ENCODE measurements at places on chromosomes 7 and 10. TPM values are rescaled to one million over a fixed set of nuclear protein-coding genes. Genes with fewer than 3 reads are reported as not detected.

The LRRN3 gene
- total RNA-seq: 0.30 TPM

The FERD3L gene
- not detected for total RNA-seq

The HOXA3 gene
- 4.7 TPM for total RNA-seq

The PAX4 gene
- not detected for total RNA-seq

The STMP1 gene
- total RNA-seq: 23.9 TPM

DNA sequence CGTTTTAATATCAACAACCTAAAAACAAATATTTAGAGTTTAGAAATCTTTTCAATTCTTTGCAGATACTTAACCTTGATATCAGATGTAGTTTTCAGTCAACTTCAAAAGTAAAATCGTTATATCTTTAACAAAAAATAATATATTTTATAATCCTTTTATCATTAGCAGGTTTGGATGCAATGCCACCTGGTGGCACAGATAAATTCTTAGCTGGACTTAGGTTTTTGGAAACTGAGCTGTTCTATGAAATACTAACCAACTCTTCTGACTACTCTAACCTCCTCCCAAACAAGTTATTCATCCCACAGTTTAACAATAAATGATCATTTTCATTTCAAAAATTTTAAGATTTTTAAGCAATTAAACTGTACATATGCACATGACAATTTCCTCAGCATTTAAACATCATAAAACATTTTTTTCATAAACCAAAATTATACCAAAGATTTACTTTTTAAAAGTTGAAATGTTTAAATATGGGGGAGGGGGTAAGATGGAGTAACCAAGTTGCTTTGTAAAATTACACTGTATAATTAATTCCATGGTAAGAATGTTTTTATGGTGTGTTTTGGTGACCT is 56.9 kb downstream of the HIBADH start:
- no peak overlapping the region for H3K4me3 ChIP-seq
- H3K36me3 ChIP-seq: no peaks in the 10 kb centered on the region
- no peak for DNase-seq
- H3K4me1 ChIP-seq: peaks cover 8% of the 10 kb centered on the region
- H3K27ac ChIP-seq: no peak overlapping the region
- no peaks in the 10 kb centered on the region for H3K27me3 ChIP-seq

DNA sequence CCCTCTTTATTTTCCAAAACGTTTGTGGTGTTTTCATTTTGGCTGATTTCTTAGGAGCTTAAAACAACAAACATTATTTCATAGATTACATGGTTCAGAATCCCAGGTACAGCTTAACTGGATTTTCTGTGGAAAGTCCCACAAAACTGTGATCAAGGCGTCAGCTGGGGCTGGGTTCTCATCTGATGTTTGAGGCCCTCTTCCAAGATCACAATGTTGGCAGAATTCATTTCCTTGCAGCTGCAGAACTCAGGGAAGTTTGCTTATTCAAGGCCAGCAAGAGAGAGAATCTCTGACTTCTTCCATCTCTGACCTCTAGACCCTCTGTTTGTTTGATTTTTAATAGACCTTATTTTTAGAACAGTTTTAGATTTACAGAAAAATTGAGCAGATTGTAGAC is 108.4 kb upstream of the AGK start:
- no peaks in the 10 kb centered on the region for H3K36me3 ChIP-seq
- no peak overlapping the region for H3K27ac ChIP-seq
- no peak for DNase-seq
- H3K27me3 ChIP-seq: no peaks in the 10 kb centered on the region

GRCh38 chr7:69657985-69658384 is 59.7 kb downstream of the AUTS2 start:
- no peak overlapping the region for H3K27ac ChIP-seq
- DNase-seq: no peak
- H3K36me3 ChIP-seq: no peaks in the 10 kb centered on the region
- H3K4me3 ChIP-seq: no peak overlapping the region
- H3K4me1 ChIP-seq: peaks cover 21% of the 10 kb centered on the region

DNA sequence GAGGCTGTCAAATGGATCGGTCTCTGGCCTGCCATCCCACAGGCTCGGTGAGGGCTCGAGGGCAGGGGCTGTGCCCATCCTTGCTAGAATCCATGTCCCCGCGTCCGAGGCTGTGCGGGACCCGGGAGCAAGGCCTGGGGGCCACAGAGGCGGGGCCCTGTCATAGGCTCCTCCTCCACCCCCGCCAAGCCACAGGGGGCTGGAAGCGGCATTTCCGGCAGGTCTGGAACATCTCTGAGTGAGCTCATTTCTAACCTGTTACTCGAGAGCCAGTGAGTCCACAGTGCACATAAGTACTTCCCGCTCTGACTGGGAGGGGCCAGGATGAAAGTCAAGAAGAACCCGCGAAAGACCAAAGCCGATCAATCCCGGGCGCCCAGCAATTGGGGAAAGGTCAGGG is 57.6 kb downstream of the NKX6-2 start:
- H3K27me3 ChIP-seq: no peaks in the 10 kb centered on the region
- no peak overlapping the region for H3K4me3 ChIP-seq
- H3K4me1 ChIP-seq: no peaks in the 10 kb centered on the region
- no peaks in the 10 kb centered on the region for H3K36me3 ChIP-seq
- no peak for DNase-seq

- DNase-seq: no peak
- H3K27ac ChIP-seq: no peak overlapping the region
- no peaks in the 10 kb centered on the region for H3K36me3 ChIP-seq
- no peaks in the 10 kb centered on the region for H3K4me1 ChIP-seq
- H3K4me3 ChIP-seq: no peak overlapping the region
- peaks cover 3% of the 10 kb centered on the region for H3K27me3 ChIP-seq
Measured at GRCh38 chr7:103551016-103551415, 105.0 kb upstream of the SLC26A5 start.

DNA sequence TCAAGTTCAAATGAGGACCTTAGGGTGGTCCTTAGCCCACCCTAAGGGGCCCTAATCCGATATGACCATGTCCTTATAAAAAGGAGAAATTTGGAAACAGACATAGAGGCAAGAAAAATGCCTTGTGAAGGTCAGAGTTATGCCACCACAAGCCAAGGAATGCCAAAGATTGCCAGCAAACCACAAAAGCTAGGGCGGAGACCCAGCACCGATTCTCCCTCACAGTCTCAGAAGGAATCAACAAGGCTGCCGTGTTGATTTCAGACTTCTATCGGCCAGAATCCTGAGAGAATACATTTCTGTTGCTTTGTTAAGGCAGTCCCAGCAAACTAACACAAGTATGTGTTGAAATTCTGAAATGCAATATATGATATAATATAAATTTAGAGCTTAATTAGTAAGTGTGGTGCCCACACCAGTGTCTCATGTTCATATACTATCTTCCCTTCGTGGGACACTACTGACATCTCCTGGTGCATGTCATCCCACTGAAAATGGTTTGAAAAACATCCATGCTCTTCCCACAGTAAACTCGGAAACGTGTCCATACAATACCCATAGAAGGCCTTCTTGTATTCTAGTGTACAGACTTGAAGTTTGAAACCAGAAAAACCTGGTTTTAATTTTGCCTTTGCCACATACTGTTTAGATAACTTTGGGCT is 349.0 kb downstream of the TNS3 start:
- H3K4me3 ChIP-seq: no peak overlapping the region
- no peaks in the 10 kb centered on the region for H3K36me3 ChIP-seq
- H3K27ac ChIP-seq: no peak overlapping the region
- H3K4me1 ChIP-seq: peaks cover 4% of the 10 kb centered on the region
- DNase-seq: no peak

- H3K27me3 ChIP-seq: no peaks in the 10 kb centered on the region
- no peaks in the 10 kb centered on the region for H3K4me1 ChIP-seq
- H3K36me3 ChIP-seq: no peaks in the 10 kb centered on the region
Measured at GRCh38 chr10:26311383-26311940, 94.9 kb downstream of the GAD2 start.

DNA sequence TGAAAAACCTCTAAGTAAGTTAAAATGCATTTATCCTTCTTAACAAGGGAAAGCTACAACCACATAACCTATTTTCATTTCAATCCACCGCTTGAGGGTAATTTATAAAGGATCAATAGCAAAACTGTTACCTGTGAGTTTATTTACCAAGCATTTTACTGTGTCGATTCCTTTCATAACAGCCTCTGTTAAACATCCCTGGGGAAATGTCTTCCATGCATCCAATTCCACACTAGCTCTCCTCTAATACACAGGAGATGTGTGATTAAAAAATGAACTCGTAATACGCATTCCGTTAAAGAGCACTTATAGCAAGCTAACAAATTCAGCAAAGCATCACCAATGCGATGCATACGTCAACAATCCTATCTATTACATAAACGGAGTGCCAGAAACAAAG is 185.7 kb downstream of the SFMBT2 start:
- no peak overlapping the region for H3K27ac ChIP-seq
- no peak overlapping the region for H3K4me3 ChIP-seq
- no peaks in the 10 kb centered on the region for H3K27me3 ChIP-seq
- no peak for DNase-seq

GRCh38 chr10:116073510-116073909 is 199.5 kb downstream of the GFRA1 start:
- H3K4me3 ChIP-seq: no peak overlapping the region
- H3K27ac ChIP-seq: no peak overlapping the region
- H3K4me1 ChIP-seq: no peaks in the 10 kb centered on the region
- DNase-seq: no peak
- H3K27me3 ChIP-seq: no peaks in the 10 kb centered on the region
- H3K36me3 ChIP-seq: no peaks in the 10 kb centered on the region

Measured in psoas muscle (tissue), 8 donors.